ENCODE measurements at places on chromosomes 16 and 17.

GRCh38 chr16:90007015-90007414 lies 12.2 kb downstream of the DBNDD1 start:
- no peaks in the 10 kb centered on the region for H3K27me3 ChIP-seq
- no peak overlapping the region for H3K27ac ChIP-seq
- H3K4me1 ChIP-seq, result no peaks in the 10 kb centered on the region
- H3K4me3 ChIP-seq, result no peak overlapping the region
- H3K36me3 ChIP-seq, result no peaks in the 10 kb centered on the region

GRCh38 chr16:10367616-10368188 lies 18.2 kb upstream of the ATF7IP2 start:
- DNase-seq, result no peak
- no peaks in the 10 kb centered on the region for H3K27me3 ChIP-seq
- no peaks in the 10 kb centered on the region for H3K36me3 ChIP-seq

- H3K36me3 ChIP-seq, result no peaks in the 10 kb centered on the region
- peaks cover 13% of the 10 kb centered on the region for H3K27me3 ChIP-seq
- H3K4me1 ChIP-seq, result no peaks in the 10 kb centered on the region
- H3K27ac ChIP-seq, result no peak within 1 kb of the TSS
- no peak for DNase-seq
These were observed at the start of gene ZNF385C for GRCh38 chr17:42097691-42098631. ZNF385C (minus strand) TSS chr17:42098473; CDS start chr17:42063056, 35,417 bp downstream.

GRCh38 chr17:58911741-58912343 lies 156.2 kb downstream of the PPM1E start:
- no peak overlapping the region for H3K27ac ChIP-seq
- no peaks in the 10 kb centered on the region for H3K27me3 ChIP-seq
- H3K4me1 ChIP-seq, result no peaks in the 10 kb centered on the region
- H3K36me3 ChIP-seq, result no peaks in the 10 kb centered on the region
- DNase-seq, result no peak

- no peaks in the 10 kb centered on the region for H3K36me3 ChIP-seq
- H3K4me3 ChIP-seq, result no peak overlapping the region
- H3K27ac ChIP-seq, result no peak overlapping the region
These were observed 25.9 kb upstream of the FOXJ1 start for GRCh38 chr17:76166906-76167305.

- no peak overlapping the region for H3K4me3 ChIP-seq
- no peaks in the 10 kb centered on the region for H3K27me3 ChIP-seq
- no peak for DNase-seq
- no peaks in the 10 kb centered on the region for H3K4me1 ChIP-seq
These were observed 126.3 kb downstream of the ZNF778 start for GRCh38 chr16:89343501-89344457.

- H3K4me1 ChIP-seq, result peaks cover 5% of the 10 kb centered on the region
- peaks cover 83% of the 10 kb centered on the region for H3K27me3 ChIP-seq
- no peaks in the 10 kb centered on the region for H3K36me3 ChIP-seq
- no peak overlapping the region for H3K4me3 ChIP-seq
These were observed 40.0 kb downstream of the SOST start for GRCh38 chr17:43718544-43718943.

DNA sequence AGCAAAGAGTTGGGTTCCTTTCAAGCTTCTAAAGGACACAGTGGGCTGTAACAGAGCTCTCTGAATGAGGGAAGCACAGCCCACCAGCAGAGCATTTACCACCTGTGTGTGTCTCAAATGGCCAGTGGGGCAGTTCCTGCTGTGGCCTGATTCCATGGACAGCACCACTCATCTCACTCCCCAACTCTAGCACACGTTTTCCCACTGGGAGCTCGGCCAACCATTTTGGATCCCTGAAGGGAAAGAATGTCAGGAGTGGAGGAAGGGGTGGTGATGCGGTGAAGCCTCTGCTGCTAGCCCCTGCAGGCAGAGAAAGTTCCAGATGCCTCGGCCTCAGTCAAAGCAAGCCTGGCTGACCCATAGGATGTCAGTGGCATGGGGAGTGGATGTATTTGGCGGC lies 86.6 kb downstream of the PLXDC1 start:
- no peak overlapping the region for H3K27ac ChIP-seq
- H3K4me3 ChIP-seq, result no peak overlapping the region

GRCh38 chr16:84137287-84137686 lies 7.7 kb downstream of the HSDL1 start:
- H3K27me3 ChIP-seq, result no peaks in the 10 kb centered on the region
- no peak for DNase-seq
- peaks cover 36% of the 10 kb centered on the region for H3K4me1 ChIP-seq
- no peak overlapping the region for H3K4me3 ChIP-seq
- H3K36me3 ChIP-seq, result no peaks in the 10 kb centered on the region

GRCh38 chr16:4610011-4611005 lies 4.4 kb downstream of the UBALD1 start:
- no peak overlapping the region for H3K4me3 ChIP-seq
- no peak for DNase-seq
- peaks cover 11% of the 10 kb centered on the region for H3K4me1 ChIP-seq
- H3K27me3 ChIP-seq, result no peaks in the 10 kb centered on the region

- H3K4me1 ChIP-seq, result peaks cover 4% of the 10 kb centered on the region
- peaks cover 61% of the 10 kb centered on the region for H3K27me3 ChIP-seq
- peak within 1 kb of the TSS; percentile 42 for H3K4me3 ChIP-seq
- no peaks in the 10 kb centered on the region for H3K36me3 ChIP-seq
- no peak within 1 kb of the TSS for H3K27ac ChIP-seq
These were observed at the start of gene CLDN7 for GRCh38 chr17:7262192-7262934. CLDN7 (minus strand) TSS chr17:7262478; CDS start chr17:7262043, 435 bp downstream.

- no peaks in the 10 kb centered on the region for H3K36me3 ChIP-seq
- H3K4me1 ChIP-seq, result no peaks in the 10 kb centered on the region
- H3K4me3 ChIP-seq, result no peak overlapping the region
- DNase-seq, result no peak
- no peaks in the 10 kb centered on the region for H3K27me3 ChIP-seq
These were observed 22.7 kb downstream of the NQO1 start for GRCh38 chr16:69703638-69704037.

DNA sequence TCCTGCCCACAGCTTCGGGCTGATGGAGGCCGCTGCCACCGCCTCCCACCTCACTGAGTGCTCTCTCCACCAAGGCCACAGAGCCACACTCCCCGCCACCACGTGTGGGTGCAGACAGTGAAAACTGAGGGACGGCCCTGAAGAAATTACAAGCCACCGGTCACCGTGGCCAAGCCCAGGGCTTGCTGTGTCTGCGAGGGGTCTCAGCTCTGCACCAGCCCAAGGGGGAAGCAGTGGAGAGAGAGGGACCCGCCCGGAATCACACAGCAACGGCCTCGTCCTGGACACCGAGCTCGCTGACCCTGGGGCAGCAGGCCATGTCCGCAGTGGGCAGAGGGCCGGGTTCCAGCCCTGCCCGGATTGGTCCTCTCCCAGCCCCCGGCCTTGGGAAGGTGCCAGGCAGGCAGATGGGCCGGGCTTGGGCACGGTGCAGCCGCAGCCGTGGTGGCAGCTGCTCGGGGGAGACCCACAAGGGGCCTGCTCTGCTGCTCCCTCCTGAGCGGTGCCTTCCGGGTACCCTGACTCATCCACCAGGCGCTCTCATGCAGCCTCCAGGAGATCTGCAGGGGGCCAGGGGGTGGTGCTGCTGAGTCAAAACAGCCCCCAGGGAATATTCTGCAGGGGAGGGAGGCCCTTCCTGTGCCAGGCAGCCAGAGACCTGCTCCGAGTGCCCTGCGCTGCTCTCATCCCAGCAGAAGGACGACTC lies 52.0 kb downstream of the CBFA2T3 start:
- H3K4me1 ChIP-seq, result no peaks in the 10 kb centered on the region
- H3K36me3 ChIP-seq, result no peaks in the 10 kb centered on the region
- no peak overlapping the region for H3K4me3 ChIP-seq

GRCh38 chr17:81020443-81020766 lies 14.5 kb upstream of the BAIAP2 start:
- DNase-seq, result no peak
- no peaks in the 10 kb centered on the region for H3K36me3 ChIP-seq
- H3K4me3 ChIP-seq, result no peak overlapping the region
- peaks cover 11% of the 10 kb centered on the region for H3K4me1 ChIP-seq
- no peak overlapping the region for H3K27ac ChIP-seq

- no peaks in the 10 kb centered on the region for H3K36me3 ChIP-seq
- no peaks in the 10 kb centered on the region for H3K27me3 ChIP-seq
- no peak for DNase-seq
- no peaks in the 10 kb centered on the region for H3K4me1 ChIP-seq
These were observed 17.0 kb downstream of the RPTOR start for GRCh38 chr17:80561541-80562114.

DNA sequence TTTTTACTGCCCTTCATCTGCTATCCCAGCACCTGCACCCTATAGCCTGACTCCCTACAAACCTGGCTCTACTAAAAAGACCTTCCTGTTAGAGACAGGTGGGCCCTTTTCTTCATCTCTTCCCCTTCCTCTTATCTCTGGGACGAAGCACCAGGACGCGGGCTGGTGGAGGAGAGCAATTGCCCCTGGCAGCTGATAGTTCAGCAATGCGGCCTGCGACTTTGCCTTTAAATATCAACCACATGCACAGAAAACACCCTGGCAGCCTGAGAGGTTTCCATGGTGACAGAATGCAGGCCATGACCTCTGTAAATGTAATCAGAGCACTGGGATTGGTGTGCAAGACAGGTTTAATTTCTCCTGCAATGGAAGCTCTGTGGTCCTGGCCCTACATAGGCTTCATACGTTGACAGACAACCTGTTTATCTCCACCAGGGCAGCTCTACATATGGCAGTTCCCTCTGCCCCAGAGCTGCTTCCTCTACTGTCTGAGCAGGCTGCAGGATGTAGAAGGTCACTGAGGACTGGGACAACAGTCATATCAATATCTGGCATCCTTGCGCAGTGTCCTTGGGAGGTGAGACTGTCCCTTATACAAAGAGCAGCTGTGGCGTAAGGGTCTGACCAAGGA lies 10.0 kb upstream of the SKAP1 start:
- H3K4me1 ChIP-seq, result peaks cover 67% of the 10 kb centered on the region
- no peaks in the 10 kb centered on the region for H3K36me3 ChIP-seq
- peak overlapping the region; percentile 87 for H3K27ac ChIP-seq
- peak; percentile 76 for DNase-seq
- H3K27me3 ChIP-seq, result no peaks in the 10 kb centered on the region

GRCh38 chr17:66123163-66123562 lies 68.8 kb downstream of the CEP112 start:
- H3K27me3 ChIP-seq, result no peaks in the 10 kb centered on the region
- no peak overlapping the region for H3K27ac ChIP-seq
- no peak for DNase-seq
- no peaks in the 10 kb centered on the region for H3K36me3 ChIP-seq

DNA sequence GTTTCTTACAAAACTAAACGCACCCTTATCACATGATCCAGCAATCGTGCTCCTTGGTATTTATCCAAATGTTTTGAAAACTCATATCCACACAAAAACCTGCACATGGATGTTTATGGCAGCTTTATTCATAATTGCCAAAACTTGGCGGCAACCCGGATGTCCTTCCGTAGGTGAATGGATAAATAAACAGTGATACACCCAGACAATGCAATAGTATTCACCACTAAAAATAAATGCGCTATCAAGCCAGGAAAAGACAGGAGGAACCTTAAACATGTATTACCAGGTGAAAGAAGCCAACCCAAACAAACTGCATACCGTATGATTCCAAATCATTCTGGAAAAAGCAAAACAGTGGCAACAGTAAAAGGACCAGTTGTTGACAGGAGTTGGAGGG lies 10.0 kb downstream of the SPATA32 start:
- H3K27me3 ChIP-seq, result no peaks in the 10 kb centered on the region
- no peak for DNase-seq
- H3K4me3 ChIP-seq, result no peak overlapping the region
- no peaks in the 10 kb centered on the region for H3K36me3 ChIP-seq
- peaks cover 13% of the 10 kb centered on the region for H3K4me1 ChIP-seq

DNA sequence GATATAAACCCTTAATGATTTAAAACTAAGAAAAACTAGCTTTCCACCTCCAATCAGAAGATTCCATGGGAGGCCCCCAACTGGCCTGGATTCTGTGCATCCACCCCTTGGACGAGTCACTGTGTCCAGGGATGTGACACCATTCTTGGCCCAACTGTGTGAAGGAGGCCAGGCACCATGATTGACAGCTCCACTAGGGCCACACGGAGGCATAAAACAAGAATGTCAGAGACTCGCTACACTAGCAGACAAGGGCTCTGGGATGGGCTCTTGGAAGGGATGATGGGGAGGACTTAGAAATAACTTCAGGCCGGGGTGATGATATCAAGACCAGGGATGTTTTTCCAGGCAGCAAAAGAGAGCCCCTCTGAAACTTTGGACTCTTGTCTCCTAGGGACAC lies 117.8 kb upstream of the GNAO1 start:
- H3K36me3 ChIP-seq, result no peaks in the 10 kb centered on the region
- H3K27me3 ChIP-seq, result no peaks in the 10 kb centered on the region

DNA sequence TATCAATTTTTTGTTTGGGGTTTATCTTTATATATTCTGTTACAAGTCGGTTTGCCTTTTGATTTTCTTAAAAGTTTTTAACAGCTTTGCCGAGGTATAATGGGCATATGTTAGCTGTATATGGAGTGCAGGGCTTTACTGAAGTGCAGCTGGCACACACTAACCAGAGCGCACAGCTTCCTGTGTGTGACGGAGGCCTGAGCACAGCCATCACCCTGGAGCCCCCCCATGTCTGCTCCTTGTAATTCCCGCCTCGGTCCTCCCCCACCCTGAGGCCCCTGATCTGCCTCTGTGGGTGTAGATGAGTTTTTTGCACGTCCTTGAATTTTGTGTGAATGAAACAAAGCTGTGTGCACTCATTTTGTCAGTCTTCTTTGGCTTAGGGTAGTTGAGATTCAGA lies 60.1 kb upstream of the ZNF750 start:
- no peaks in the 10 kb centered on the region for H3K36me3 ChIP-seq
- no peak overlapping the region for H3K27ac ChIP-seq
- H3K4me3 ChIP-seq, result no peak overlapping the region

DNA sequence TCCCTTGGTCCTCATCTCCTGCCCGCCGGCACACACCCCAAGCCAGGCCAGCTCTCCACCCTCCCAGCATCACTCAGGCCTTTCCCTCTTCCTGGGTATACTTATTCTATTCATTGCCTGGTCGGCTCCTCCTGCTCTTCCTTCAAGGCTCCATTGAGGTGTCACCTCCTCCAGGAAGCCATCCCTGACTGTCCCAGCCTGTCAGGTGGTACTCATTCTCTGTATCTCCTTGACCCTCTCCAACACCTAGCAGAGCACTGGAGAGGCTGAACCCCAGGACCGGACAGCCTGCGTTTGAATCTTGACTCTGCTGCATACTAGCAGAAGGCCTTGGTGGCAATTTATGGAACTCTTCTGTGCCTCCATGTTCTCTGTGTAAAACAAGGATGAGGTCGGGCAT lies 428 bp upstream of the TNFRSF13B start:
- no peak for DNase-seq
- no peaks in the 10 kb centered on the region for H3K27me3 ChIP-seq
- peak overlapping the region; percentile 81 for H3K4me3 ChIP-seq
- peak overlapping the region; percentile 100 for H3K27ac ChIP-seq

DNA sequence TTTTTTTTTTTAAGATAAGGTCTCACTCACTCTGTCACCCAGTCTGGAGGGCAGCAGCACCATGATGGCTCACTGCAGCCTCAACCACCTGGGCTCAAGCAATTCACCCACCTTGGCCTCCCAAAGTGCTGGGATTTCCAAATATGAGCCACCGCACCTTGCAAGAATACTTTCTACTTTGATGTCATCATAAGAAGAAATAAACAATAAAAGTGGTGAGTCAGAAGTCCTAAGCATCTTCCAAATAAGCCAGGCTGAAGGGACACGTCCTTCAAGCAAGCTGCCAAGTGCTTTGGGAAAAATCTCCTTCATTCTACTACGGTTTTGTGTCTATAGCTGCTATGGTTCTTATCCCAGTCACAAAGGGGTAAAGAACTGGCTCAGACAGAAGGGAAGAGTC lies 20.3 kb downstream of the HASPIN start:
- no peaks in the 10 kb centered on the region for H3K4me1 ChIP-seq
- H3K27ac ChIP-seq, result no peak overlapping the region
- H3K27me3 ChIP-seq, result no peaks in the 10 kb centered on the region
- DNase-seq, result no peak
- H3K4me3 ChIP-seq, result no peak overlapping the region

- H3K4me3 ChIP-seq, result no peak overlapping the region
- DNase-seq, result no peak
- no peaks in the 10 kb centered on the region for H3K36me3 ChIP-seq
These were observed 16.5 kb downstream of the CNTNAP1 start for GRCh38 chr17:42698736-42699414.
